ENCODE measurements at places on chromosomes 5 and 9.

- no peak for DNase-seq
Observed at GRCh38 chr5:177526791-177527190, 10.0 kb upstream of the DDX41 start.

DNA sequence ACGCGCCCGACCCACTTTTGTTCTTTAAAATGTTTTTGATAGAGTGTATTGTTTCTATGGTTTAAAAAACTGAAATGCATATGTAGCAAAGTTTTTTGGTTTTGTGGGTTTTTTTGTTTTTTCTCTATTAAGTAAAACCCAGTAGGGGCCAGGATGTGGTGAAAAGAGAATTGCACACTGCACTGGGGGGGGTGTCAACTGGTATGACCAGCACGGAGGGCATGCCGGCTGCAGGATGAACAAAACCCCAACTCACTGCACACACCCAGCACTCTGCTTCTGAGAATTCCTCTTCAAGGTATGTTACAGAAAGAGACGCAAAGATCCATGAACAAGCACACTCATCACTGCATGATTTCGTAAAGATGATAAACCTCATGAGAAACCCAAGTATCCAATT is 75.0 kb downstream of the STK10 start:
- DNase-seq, result no peak

- DNase-seq, result peak; percentile 95
Observed at GRCh38 chr9:76835571-76836283, 70.2 kb downstream of the PRUNE2 start.

DNA sequence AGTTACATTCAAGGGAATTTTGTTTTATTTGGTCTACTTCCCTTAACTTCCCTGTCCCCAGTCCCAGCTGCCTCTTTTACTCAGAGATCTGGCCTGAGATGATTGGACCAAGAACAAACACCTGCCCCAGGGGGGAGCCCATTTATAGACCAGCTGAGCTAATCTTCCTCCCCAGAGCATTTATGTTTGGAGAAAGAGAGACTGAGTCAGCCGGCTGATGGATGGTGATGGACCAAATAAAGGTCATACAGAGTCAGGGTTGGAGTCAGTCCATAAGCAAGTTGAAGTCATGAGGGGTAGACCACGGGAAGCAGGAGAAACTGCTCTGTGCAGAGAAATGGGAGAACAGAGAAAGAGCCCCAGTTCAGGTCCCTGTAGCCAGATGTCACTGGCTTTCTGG is 77.7 kb downstream of the TMEM174 start:
- no peak for DNase-seq

GRCh38 chr5:168266016-168266415 is 25.4 kb upstream of the WWC1 start:
- no peak for DNase-seq

Data from fibroblast of the aortic adventitia (primary cell).